ENCODE measurements at places on chromosomes 5 and 9.

DNA sequence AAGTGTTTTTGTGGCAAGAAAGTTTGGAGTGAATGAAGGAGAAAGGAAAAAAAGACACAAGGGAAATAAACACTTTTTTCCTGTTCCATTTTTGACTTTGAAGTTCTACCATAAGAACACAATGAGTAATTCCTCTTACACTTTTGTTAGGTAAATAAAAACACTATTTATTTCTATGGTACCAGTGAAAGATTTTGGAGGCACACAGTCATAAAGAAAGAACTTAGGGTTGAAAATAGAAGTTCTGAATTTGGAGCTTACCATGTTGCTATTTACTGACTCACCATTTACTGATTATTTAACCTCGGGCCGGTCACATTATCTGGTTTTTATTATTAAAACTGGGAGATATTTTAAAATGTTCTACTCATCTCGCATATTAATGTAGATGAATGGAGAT, 367.8 kb downstream of the TLE1 start:
- DNase-seq = no peak

DNA sequence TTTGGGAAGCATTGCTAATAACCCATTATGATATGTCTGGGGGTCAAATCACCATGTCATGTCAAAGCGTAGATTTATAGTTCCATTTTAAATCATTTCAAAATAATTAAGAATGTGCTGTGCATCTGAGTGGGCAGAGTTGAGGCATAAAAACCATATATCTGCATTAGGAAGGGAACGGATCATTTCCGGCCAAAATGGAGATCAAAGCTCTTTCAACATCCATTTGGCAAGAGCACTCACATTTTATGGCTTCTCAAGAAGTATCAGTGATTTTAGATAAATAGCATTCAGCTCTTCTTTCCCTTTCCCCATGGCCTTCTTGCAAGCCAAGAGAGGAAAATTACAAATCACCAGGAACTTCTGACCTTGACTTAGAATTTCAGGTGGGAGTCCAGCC, 89.9 kb downstream of the HSPA4 start:
- no peak for DNase-seq

DNA sequence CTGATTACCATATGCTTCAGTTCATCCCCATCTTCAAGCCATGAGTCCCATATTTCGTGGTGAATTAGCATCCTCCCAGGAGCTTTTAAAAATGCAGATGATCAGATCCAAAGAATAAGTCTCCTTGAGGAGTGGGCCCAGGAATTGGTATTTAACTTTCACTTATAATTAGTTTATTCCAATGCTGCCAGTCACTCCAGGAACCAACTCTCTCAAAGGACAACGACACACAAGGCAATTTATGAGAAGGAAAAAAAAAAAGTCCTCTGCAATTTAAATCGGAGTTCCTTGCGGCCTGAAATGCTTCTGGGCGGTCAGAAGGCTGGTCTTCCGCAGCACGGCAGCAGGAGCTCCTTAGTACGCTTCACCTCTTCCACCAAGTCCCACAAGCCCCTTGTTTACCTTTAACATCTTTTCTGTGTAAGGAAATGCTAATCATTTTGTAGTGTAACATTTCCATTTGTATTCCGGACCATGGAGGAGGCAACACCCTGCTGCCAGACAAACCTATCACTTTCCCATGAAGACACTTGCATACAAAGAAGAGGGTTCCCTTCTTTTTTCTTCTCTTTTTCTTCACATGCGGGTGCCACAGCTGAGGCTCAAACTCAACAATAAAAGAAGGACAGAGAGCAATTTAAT, 16.3 kb upstream of the KCNV2 start:
- no peak for DNase-seq

GRCh38 chr9:77954013-77954665, 77.5 kb downstream of the GNAQ start:
- DNase-seq = no peak

GRCh38 chr5:105956456-105957196, 1714.1 kb downstream of the EFNA5 start:
- no peak for DNase-seq

DNA sequence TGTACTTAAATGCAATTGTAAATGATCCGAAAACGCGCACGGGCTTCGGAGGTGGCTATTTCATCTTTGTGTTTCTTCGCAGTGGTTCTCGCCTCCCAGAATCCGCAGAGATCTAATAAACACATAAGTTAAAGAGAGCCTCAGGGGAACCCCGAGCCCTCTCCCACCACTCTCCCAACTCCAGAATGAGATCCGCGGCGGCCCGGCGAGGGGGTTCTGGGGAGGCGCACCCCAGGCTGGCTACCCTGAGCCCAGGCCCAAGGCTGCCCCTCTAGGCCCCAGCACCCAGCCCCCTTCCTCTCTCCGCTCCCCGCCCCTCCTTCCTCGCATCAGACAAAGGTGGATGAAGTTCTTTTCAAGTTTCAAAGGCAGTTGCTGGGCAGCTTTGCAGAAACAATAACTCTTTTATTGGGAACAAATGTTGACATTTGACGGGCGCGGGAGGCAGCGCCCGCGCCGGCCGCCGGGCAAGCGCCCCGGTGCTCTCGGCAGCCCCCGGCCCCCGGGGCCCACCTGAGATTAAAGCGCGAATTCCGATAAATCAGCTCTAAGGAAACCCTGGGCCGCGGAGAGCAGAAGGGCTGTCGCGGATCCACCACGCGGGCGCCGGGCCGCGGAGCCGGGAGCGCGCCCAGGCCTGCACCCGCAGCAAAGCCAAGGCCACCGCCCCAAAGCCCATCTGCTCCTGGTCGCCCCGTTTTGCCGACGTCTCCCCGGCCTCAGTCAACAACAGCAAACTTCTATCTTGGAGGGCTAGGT, 8.4 kb downstream of the IRX2 start:
- DNase-seq = no peak

DNA sequence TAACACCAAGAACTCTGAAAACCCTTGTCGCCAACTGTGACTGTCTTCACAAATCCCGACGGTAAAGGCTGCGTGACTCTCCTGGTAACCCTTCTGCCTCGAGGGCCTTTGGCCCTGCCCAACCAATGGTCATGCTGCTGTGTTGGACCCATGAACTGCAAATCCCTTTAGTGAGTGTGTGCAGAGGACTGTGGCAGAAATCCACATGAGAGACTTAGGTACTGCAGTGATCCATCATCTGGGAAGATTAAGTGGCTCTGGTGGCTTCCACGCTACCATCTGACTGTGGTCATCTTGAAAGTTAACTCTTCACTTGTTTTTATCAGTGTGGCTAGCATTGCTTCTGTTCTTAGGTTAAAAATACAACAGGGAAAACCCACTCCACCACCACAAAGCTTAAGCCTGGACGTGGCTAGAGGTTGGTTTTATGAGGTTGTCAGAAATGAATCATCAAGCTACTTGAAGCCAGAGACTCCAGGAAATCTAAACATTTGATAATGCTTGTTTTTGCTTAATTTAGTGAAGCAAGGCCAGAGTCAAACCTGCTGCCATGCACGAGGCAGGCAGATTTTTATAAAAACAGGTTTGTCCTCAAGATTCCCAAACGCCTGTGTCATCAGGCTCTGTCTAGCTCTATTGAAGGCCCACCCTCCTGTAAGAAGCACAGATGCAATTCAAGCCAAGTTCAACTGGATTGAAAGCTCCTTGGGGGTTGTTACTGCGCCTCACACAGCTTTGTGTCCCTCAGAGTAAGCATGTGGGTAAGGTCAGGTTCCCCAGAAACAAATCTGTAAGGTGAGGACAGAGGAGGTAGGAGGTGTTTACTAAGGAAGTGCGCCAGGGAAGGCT, 52.7 kb upstream of the ERCC6L2 start:
- no peak for DNase-seq

DNA sequence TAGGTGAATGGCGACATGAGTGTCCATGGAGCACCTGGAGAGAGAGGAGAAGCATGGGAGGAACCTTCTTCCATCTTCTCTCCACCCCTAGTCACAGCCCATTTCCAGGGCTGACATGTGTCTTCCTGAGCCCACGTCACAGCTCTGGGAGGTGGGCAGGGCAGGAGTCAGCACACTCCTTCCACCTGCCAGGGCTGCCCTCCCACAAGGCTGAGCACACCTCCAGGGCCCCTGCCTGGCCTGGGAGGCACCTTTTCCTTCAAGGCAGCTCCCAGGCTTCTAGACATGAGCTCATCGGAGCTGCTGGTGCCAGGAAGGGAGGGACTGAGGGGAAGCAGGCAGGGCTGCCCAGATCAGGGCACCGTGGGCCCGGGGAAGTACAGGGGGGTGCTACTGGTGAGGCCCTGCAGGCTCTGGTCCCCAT, 13.6 kb upstream of the SYNPO start:
- no peak for DNase-seq

DNA sequence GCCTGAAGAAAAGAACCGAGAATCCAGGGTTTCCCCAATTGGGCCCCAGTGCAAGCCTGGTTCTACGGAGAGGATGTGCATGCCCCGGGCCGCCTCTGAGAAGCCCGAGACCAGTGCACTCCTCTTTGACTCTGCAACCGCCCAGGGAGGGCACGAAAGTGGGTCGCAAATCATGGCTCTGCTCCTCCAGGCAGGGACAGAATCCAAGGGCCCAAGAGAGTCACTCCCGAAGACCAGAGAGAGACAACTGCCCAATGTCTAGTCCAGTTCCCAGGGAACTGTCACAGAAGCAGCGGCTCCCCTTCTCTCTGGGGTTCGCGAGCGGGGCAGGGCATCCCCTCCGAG, 107.8 kb downstream of the PSD2 start:
- no peak for DNase-seq

- no peak for DNase-seq
These were observed 41.9 kb downstream of the LURAP1L start for GRCh38 chr9:12816656-12817101.

- no peak for DNase-seq
These were observed 645.7 kb downstream of the PRR16 start for GRCh38 chr5:121109817-121110216.

GRCh38 chr5:1502046-1502736, 21.6 kb downstream of the LPCAT1 start:
- no peak for DNase-seq

- DNase-seq = no peak
These were observed 1.9 kb downstream of the VLDLR start for GRCh38 chr9:2623288-2624050.

DNA sequence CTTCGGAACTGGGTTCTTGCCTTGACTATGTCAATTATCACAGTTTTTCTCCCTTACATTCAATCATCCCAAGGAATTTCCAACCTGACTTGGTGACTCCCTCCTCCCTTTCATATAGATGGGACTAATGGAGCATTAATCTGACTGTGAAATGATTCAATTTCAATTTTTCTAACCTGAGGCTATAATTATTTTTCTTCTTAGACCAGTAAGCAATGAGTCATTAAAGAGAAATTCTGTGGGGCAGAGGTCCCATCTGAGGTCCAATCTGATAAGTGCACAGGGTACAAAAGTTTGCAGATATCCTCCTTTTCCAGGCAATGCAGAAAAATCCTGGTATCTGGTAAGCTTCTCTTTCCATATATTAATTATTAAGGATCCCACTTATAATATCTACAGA, 18.9 kb downstream of the PDE4D start:
- no peak for DNase-seq

DNA sequence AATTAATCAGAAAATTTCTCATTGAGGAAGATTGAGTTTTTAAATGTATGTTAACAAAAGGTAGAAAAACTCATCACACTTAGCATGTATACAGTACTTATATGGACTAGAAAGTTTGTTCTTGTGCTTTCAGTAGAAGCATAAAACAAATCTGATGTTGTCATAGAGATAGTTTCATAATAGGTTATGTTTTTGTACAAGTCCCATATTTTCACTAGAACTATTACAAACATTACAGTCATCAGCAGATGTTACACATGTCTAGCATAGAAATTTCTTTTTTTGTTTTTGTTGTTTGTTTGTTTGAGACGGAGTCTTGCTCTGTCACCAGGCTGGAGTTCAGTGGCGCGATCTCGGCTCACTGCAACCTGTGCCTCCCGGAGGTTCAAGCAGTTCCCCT, 131.4 kb downstream of the COMMD10 start:
- no peak for DNase-seq

DNA sequence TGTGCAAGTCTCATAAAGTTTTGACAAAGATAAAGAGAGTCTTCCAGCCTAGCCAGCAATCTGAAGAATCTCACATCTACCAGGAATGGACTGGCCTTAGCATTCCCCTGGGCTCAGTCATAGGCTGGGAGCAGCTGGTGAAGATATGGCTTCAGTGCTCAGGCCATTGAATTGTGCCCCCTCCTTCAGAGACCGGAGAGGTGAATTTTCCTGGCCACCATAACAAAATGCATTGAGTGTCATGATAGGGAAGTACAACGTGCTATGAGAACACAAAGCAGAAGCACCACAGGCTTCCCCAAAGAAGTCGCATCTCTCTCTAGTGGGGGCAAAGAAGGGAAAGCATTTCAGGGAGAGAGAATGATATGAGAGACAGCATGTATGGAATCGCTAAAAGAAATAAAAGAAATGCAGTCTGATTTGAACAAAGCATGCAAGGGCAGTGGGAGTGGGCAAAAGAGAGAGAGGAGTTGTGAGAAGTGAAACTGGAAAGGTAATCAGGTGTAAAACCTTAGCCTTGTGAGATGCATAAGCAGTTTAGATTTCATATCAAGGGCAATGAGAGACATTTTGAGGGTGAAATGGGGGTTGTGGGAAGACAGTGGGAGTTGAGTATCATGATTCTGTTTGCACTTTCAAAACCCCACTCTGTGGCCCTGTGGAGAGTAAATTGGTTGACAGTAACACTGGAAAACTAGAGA, 57.1 kb upstream of the NMUR2 start:
- DNase-seq = no peak

DNA sequence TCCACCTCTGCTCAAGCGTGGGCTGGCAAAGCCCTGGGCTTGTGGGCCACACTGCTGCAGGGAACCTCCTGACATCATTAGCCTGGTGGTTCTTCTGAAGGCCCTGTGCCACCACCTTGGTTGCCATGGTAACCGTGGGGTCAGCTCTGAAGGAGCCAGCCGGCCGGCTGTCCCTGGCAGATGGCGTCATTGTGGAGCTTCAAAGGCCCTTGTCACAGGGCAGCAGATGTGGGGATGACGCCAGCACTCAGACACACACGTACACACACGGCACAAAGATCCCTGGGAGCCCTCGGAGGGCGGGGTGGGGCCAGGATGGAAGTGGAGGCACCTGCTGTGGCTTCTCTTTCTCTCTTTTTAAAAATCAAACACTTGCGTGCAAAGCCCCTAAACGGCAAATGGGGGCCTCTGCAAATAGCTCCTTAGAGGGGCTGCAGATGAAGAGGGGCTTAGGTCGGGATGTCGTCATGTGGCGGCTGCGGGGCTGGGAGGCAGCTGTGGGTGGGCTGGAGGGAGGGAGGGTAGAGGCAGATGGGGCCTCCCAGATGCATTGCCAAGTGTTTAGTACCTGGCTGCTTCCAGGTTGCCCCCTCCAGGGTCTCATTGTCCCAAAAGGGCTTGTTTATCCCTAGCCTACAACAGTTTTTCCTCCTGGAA, 19.5 kb upstream of the RPL26L1 start:
- no peak for DNase-seq

DNA sequence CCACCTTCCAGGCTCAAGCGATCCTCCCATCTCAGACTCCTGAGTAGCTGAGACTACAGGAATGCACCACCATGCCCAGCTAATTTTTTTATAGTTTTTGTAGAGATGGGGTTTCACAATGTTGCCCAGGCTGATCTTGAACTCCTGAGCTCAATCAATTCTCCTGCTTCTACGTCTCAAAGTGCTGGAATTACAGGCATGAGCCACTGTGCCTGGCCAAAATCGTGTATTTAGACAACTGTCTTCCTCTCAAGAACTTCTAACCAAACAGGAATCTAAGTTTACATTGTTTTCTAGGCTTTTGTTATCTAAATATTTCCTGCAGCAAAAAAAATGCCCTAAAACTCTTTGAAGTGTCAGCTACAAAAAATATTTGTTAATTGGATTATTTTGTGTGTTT, 78.8 kb downstream of the NLN start:
- DNase-seq = no peak

- DNase-seq = no peak
These were observed 3.9 kb downstream of the SPARC start for GRCh38 chr5:151682751-151683331.

GRCh38 chr5:38023799-38024198, 184.0 kb upstream of the GDNF start:
- DNase-seq = no peak
